ENCODE measurements at places on chromosomes 5 and 9. TPM values are rescaled to one million over a fixed set of nuclear protein-coding genes. Genes with fewer than 3 reads are reported as not detected.

Gene EPB41L4B
- 1.2 TPM for polyA plus RNA-seq

Gene SMIM32
- polyA plus RNA-seq, result 0.09 TPM

Gene MAMDC4
- polyA plus RNA-seq, result 3.8 TPM

Gene PPP3R2
- not detected for polyA plus RNA-seq

Gene LRRC19
- not detected for polyA plus RNA-seq

Gene GRM6
- polyA plus RNA-seq, result not detected

Gene NUTM2G
- not detected for polyA plus RNA-seq

Gene ARSK
- polyA plus RNA-seq, result 9.5 TPM

Gene GCNT1
- 3.7 TPM for polyA plus RNA-seq

Gene PCDHGB3
- polyA plus RNA-seq, result 1.4 TPM

Gene ADGRD2
- polyA plus RNA-seq, result not detected

Gene RPL7A
- polyA plus RNA-seq, result 2,769 TPM

Gene ENTREP1
- 7.2 TPM for polyA plus RNA-seq

Gene LECT2
- polyA plus RNA-seq, result not detected

Gene UBTD2
- 15.5 TPM for polyA plus RNA-seq
